ENCODE measurements at places on chromosomes 1 and 21.

DNA sequence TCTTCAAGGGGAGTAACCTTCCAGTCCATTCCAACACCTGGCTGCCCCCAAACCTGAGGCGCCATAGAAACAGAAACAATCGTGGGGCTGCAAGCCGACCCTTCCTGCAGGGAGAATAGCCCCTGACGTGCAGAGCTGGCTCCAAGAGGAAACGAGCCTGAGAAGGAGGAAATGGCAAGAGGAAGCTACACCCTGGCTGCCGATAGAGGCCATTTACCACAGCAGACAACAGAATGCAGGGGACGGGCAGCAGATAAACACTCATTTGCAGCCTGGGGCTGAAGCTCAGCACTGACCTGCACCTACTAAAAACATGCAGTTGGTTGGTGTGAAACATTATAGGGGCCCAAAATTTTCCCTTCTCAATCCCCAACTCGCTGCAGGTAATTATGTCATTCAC, 8.7 kb upstream of the TDRD10 start:
- H3K4me3 ChIP-seq, result peak overlapping the region; percentile 43
- no peaks in the 10 kb centered on the region for H3K36me3 ChIP-seq
- H3K27me3 ChIP-seq, result peaks cover 29% of the 10 kb centered on the region
- DNase-seq, result peak; percentile 70
- H3K4me1 ChIP-seq, result peaks cover 20% of the 10 kb centered on the region

GRCh38 chr1:28021064-28021463, 61.3 kb downstream of the XKR8 start:
- DNase-seq, result no peak
- H3K4me3 ChIP-seq, result no peak overlapping the region
- H3K27me3 ChIP-seq, result no peaks in the 10 kb centered on the region
- H3K27ac ChIP-seq, result no peak overlapping the region
- H3K4me1 ChIP-seq, result peaks cover 5% of the 10 kb centered on the region
- peaks cover 22% of the 10 kb centered on the region for H3K36me3 ChIP-seq

GRCh38 chr1:18937539-18937938, 18.9 kb downstream of the IFFO2 start:
- no peak overlapping the region for H3K27ac ChIP-seq
- H3K27me3 ChIP-seq, result no peaks in the 10 kb centered on the region
- H3K4me1 ChIP-seq, result peaks cover 36% of the 10 kb centered on the region
- no peak overlapping the region for H3K4me3 ChIP-seq

- peaks cover 10% of the 10 kb centered on the region for H3K4me1 ChIP-seq
- no peak overlapping the region for H3K27ac ChIP-seq
- DNase-seq, result no peak
- H3K36me3 ChIP-seq, result no peaks in the 10 kb centered on the region
- peak overlapping the region; percentile 16 for H3K4me3 ChIP-seq
- peaks cover 13% of the 10 kb centered on the region for H3K27me3 ChIP-seq
These were observed 39.7 kb downstream of the UBE2U start for GRCh38 chr1:64242895-64243756.

GRCh38 chr1:235277709-235278108, 50.3 kb downstream of the ARID4B start:
- no peak overlapping the region for H3K4me3 ChIP-seq
- H3K4me1 ChIP-seq, result peaks cover 38% of the 10 kb centered on the region
- H3K36me3 ChIP-seq, result peaks cover 4% of the 10 kb centered on the region
- DNase-seq, result no peak
- H3K27ac ChIP-seq, result no peak overlapping the region

DNA sequence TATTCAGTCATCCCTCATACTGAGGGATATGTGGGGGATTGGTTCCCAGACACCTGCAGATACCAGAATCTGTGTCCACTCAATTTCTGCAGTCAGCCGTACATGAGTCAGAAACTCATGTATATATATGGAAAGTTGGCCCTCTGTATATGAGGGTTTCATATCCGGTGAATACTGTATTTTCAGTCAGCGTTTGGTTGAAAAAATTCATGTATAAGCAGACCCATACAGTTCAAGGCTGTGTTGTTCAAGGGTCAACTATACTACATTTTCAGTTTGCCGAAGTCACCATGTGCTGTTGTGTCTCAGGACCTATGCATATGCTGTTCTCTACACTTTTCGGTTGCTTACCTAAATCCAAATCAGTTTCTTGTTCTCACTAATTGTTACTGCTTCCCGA, 10.5 kb downstream of the AXDND1 start:
- no peak overlapping the region for H3K27ac ChIP-seq
- no peaks in the 10 kb centered on the region for H3K36me3 ChIP-seq
- DNase-seq, result no peak

GRCh38 chr1:11761988-11762406, at the start of gene C1orf167:
TSS of gene C1orf167 (plus strand) at chr1:11762193. CDS start at chr1:11764401, 2,208 bp downstream.
- H3K27ac ChIP-seq, result no peak within 1 kb of the TSS
- peak within 1 kb of the TSS; percentile 41 for H3K4me3 ChIP-seq
- no peaks in the 10 kb centered on the region for H3K36me3 ChIP-seq

DNA sequence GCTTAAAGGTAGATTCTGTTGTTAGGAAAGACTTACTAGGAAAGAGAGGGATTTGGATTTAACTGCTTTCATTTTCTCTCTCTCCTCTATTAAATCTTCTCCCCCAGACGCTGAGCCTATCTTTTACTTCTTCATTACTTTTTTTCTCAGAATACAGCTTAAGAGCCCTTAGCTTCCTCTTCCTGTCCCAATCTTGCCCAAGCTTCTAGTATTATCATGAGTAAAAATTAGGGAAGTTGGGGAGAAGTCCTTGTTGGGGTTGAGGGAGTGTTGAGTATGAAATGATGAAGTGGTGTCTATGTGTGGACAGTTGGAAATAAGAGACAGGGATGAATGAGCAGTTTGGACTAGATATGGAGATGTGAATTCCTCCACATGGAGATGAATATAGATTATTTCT, 35.0 kb downstream of the ACP6 start:
- peaks cover 7% of the 10 kb centered on the region for H3K36me3 ChIP-seq
- no peak for DNase-seq
- H3K27me3 ChIP-seq, result no peaks in the 10 kb centered on the region
- no peak overlapping the region for H3K4me3 ChIP-seq
- no peak overlapping the region for H3K27ac ChIP-seq

- no peak overlapping the region for H3K27ac ChIP-seq
- H3K4me3 ChIP-seq, result no peak overlapping the region
- no peak for DNase-seq
- H3K4me1 ChIP-seq, result peaks cover 12% of the 10 kb centered on the region
These were observed 308.3 kb upstream of the USP25 start for GRCh38 chr21:15421441-15421881.

GRCh38 chr1:153612755-153613331, at the start of gene S100A16:
TSS of gene S100A16 (minus strand) at chr1:153613137. CDS start at chr1:153608151, 4,986 bp downstream.
- H3K27me3 ChIP-seq, result no peaks in the 10 kb centered on the region
- no peak for DNase-seq
- H3K4me1 ChIP-seq, result peaks cover 8% of the 10 kb centered on the region

GRCh38 chr1:115088115-115088778, 1.1 kb downstream of the TSPAN2 start:
- peaks cover 24% of the 10 kb centered on the region for H3K27me3 ChIP-seq
- H3K4me1 ChIP-seq, result peaks cover 19% of the 10 kb centered on the region
- no peak for DNase-seq
- peak overlapping the region; percentile 67 for H3K4me3 ChIP-seq
- H3K36me3 ChIP-seq, result no peaks in the 10 kb centered on the region
